GM10248 (cell line): ENCODE measurements at places on chromosomes 3 and 15.

DNA sequence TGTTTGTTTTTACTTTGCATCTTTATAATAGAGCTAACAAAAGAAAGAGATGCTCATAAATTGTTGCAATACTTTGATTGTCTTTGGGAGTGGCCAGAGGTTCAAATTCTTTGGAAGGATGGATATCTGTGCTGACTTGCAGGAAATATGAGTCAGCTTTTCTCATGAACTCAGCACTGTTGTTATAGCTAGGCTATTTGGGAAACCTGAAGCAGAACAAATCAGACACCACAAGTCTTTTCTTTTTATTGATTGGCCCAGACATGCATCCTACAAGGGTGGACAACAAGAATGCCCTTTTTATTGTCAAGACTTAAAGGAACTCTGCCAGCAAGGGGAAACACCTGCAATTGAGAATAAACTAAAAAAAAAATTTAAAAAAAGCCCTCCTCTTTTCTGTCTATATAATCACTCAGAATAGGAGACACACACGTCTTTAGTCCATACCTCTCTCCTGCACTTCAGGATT lies 4.6 kb upstream of the DENND4A start:
- DNase-seq: no peak

- DNase-seq: no peak
Measured at GRCh38 chr3:52892290-52892624, 5.1 kb downstream of the STIMATE start.

DNA sequence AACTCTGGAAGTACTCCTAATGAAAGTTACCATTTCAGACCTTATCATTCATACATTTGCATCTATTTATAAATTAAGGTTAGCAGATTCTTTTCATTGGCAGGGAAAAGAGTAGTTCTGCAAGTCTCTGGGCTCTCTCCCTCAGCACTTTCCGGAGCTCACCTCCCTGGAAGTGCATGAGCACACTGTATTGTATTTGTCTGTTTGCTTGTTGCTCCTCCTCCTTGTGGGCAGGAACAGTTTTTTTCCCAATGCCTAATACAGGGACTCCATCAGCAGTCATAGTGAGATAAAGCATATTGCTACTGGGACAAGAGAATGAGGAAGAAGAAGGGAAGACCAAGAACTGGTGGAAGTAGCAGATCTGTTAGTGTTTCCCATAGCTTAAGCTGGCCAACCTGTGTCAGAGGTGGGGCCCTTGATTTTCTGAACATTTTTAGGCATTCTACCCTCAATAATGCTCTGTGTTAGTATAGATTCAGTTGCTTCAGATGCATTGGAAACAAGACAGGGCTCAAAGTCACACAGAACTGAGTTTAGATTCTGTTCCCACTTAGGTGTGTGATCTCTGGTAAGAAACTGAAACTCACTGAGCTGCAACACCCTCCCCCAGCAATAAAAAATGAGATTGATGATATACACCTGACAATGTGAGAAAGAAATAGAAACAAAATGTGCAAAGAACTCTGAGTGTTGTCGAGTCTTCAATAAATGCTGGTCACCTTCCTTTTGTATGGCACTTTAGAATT lies 407.8 kb downstream of the TUSC7 start:
- no peak for DNase-seq

GRCh38 chr3:118963711-118964110 lies 70.9 kb downstream of the IGSF11 start:
- no peak for DNase-seq

GRCh38 chr3:155492841-155493240 lies 199.4 kb upstream of the STRIT1 start:
- DNase-seq: no peak

DNA sequence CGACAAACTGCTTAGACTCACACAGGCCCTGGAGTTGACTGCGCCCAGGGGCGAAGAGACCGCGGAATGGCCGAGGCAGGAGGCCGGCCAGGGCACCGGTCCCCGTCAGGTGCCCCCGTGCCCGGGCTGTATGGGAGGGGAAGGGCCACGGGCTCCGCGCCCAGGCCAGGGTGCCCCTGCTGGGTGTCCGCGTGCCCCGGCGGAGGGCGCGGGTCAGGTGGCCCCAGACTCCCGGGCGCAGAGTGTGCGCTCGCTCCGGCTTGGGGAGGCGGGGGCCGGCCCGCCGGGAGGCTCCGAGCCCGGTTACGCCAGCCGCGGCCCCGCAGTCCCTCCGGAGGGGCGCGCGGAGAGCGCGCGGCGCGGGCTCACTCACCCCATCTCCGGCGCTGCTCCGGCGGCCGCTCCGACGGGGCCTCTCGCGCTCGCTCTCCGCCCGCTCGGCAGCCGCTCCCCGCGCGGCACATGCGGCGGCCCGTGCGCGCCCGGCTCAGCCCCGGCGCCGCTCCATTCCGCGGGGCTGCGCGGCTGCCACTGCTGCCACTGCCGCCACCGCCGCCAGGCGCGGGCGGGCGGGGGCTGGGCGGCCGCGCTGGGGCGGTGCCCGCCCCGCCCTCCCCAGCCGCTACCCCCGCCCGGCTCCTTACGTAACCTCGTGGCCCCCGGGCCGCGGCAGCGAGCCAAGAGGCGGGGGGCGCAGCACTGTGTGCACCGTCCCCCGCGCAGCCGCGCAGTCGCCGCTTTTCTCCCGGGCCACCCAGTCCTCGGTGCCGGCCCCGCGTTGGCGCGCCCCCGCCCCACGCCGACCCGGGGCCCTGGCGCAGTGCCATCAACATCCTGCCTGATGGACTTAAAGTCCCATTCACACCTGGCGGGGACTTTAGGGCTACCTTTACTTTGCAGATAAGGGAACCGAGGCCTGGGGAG lies at the start of gene HOMER2:
Gene HOMER2, minus strand, starts transcription at position 563 of the 924 bp plus-strand sequence. Its CDS starts 185 bp downstream, at position 378.
- DNase-seq: no peak

DNA sequence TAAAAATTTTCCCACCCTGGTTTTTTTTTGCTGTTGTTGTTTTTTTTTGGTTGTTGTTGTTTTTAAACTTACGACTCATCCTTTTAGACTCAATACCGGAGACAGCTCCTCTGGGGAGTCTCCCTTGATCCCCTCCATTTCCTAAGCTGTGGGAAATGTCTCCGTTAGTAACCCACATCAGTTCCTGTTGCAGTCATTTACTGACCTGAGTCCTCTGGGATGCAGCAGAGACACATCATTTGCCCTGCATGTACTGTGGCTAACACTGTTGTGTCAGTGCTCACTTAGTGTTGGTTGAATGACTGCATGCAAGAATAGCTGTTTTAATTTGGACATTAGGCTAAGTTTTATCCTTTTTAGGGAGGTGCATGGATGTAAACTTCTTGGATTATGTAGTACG lies 83.8 kb downstream of the MBNL1 start:
- no peak for DNase-seq

DNA sequence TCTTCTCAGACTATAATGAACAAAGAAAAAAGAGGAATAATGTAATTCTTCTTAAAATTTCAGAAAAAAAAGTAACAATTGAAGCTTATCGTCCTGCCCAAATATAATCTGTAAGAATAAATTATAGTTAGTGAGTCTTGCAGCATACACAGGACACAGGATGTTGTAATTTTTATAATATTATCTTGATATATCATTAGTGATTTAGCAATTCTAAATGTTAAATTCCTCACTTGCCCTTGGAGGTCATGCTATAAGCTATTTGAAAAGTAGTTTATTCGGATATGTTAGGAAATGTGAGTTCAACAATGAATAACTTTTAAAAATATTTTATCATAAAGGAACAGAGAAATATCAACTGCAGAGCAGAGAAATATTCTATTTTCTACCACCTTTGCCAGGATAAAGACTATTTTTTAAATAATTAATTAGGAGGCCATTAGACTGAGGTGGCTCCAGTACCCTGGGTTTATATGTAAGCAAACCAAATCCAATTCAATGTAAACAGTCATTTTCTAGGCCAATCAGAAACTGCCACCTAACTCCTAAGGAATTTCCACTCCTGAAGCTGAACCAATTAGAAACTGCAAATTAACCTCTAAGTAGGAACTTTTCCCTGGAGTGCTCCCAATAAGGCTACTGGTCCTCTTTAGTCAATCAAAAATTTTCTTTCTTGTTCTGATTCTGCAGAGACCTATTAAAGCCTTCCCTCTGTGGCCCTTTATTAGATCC lies 1109.3 kb downstream of the ROBO2 start:
- DNase-seq: no peak

DNA sequence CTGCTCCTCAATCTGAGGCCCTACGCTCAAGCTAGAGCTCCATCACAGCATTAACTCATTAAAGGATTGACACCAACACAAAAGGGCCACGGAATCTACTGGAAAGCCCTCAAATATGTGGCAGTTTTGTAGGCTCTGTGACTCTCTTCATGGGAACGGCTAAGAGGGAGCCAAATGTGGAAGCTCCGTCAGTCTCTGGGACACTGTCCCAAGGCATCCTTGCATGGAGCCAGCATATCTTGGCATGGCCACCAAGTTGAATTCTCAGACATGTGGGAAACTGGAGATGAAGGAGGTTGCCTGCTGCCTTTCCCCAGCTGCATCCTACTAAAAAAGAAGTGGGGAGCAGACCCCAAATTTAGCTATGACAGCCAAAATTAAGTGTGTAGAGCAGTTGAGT lies 296.9 kb downstream of the NTRK3 start:
- no peak for DNase-seq

DNA sequence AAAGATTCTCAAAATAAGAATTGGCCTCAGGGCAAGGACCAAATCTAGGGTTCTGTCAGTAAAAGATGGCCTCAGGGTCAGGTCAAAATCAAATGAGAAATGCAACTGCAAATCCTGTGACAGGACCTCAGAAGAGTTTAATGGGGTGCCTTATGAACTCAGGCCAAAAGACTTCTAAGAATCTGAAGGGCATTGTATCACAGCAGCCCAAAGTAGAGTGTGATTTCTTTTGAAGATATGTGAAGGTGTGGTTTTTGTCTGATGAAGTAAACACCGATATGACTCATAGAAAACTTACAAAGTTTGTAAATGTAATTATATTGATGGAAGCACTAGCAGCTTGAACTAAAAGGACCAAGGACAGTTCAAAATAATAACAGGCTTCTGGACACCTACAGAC lies 966.1 kb downstream of the AGBL1 start:
- DNase-seq: no peak

GRCh38 chr3:113897373-113897777 lies 50.4 kb upstream of the ZDHHC23 start:
- no peak for DNase-seq

DNA sequence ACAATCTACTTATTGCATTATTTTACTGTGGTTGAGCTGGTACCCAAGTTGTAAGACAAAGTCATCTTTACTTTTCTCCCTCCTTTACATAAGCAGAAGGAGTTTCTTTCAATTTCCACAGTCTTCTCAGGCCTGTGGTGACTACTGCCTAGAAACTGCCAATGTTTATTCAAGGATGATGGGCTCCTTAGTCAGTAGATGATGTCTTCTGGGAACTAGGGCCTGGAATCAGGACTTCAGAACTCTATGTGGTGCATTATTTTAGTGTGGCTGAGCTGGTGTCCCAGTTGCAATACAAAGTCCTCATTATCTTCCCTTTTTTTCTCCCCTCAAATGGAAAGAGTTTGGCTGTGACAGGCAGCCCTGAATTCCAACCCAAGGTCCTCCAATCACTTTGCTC lies 1762.5 kb downstream of the SI start:
- no peak for DNase-seq

- peak; percentile 70 for DNase-seq
Measured at GRCh38 chr3:79019137-79019923, 748.5 kb downstream of the ROBO1 start.

- DNase-seq: no peak
Measured at GRCh38 chr3:53715815-53716483, 130.3 kb downstream of the CHDH start.

- no peak for DNase-seq
Measured at GRCh38 chr15:75203908-75204263, 2.2 kb downstream of the C15orf39 start.

GRCh38 chr3:165502707-165503106 lies 306.5 kb upstream of the SLITRK3 start:
- no peak for DNase-seq

DNA sequence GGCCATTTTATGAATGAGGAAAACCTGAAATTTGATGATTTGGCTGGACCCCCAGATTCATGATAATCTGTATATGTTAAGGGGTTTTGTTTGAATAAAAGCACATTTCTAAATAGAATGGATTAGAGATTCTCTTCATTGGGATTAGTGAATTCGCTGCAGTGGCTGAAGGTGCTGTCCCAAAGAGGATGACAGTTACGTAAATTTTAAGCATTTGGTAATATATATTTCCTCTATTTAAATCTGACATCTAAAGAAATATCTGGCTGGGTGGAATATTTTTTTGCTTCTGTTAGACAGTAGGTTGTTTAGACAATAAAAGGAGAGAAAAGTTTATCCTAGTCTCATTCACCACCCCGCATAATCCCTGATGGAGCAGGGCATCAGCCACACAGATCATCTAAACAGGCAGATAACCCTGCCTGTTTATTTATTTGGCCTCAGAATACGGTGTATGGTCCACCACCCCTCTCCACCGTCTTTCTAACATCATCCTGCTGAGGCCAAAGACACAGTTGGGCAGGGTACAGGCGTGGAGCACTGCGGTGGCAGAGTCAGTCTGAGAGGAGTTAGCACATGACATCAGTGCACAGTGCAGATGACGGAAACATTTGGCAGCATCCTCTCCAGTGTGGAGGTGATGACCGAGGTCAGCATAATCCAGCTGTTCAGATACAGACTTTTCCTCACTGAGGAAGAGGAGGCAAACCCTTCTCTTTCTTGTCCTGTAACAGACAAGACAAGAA lies 20.4 kb upstream of the NFKBIZ start:
- no peak for DNase-seq

DNA sequence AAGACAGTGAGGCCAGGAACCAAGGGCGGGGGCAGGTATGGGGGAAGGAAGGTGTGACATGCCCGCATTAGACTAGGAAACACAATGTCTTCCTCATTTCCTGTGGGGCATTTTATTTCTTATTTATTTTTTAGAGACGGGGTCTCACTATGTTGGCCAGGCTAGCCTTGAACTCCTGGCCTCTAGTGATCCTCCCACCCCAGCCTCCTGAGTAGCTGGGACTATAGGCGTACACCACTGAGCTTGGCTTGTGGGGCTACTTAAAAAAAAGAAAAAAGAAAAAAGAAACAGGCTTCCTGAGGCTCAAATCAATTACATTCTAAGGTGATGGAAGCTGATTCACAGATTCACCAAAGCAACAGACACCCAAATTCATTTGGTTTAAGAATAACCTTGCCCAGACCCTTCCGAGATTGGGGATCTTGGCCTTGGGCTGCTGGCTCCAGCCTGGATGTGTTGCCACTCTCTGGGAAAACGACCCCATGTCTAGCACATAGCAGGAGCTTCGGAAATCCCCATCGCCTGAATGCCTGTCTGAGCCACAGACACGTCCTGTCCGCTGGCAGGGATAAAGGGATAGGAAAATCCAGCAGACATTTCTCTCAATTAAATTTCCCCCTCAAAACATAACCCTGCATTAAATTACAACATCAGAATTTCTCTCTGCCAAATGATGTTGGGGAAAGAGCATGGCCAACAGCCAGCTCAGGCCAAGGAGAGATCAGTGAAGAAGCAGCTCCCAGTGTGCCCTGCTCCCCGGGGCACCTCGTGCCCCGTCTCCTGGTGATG lies 13.0 kb downstream of the CPN2 start:
- no peak for DNase-seq
